Activated naive CD8-positive, alpha-beta T cell treated with anti-CD3 and anti-CD28 coated beads, Interleukin-2, amount 50 U/mL, for 24 hours (primary cell): ENCODE measurements at places on chromosomes 2 and 18.

DNA sequence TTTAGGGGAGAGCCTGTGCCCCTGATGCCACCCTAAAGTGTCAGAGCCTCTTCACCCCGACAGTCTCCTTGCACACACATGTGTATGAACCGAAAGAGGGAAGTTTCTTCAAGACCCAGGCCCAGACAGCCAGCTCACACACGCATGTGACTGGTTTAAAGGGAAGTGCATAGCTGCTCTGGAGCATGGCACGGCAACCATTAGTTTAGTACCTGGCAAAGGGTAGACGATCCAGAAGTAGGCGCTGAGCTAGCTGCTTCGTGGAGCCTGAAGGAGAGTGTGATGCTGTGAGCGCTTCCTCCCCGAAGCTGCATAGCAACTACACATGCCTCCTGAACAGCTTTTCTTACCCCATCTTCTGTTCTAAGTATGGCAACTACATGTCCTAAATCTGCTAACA lies 91.7 kb downstream of the ZCCHC2 start:
- no peak for DNase-seq

GRCh38 chr18:32804134-32804888 lies 31.5 kb upstream of the KLHL14 start:
- no peak for DNase-seq

- no peak for DNase-seq
Observed at GRCh38 chr2:157443090-157443489, 799 bp downstream of the CYTIP start.

GRCh38 chr2:8619071-8619470 lies 62.8 kb upstream of the ID2 start:
- DNase-seq, result no peak

DNA sequence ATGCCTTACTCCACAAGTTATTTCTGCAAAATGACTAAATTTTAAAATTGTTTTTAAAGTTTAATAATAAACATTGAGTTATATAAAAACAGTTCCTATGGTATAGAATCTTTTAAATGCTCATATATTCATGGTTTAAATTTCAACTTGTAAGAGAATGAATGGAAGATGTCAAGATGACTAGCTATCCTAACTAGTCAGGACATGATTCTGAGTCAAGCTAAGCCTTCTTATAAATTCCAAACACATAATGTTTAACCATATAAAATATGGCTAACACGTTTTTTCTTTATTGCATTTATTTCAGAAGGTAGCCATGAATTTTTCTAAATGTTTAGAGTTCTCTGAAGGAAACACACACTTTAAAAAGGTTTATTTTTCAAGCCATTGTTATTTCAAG lies 320.4 kb downstream of the CBLN2 start:
- DNase-seq, result no peak

DNA sequence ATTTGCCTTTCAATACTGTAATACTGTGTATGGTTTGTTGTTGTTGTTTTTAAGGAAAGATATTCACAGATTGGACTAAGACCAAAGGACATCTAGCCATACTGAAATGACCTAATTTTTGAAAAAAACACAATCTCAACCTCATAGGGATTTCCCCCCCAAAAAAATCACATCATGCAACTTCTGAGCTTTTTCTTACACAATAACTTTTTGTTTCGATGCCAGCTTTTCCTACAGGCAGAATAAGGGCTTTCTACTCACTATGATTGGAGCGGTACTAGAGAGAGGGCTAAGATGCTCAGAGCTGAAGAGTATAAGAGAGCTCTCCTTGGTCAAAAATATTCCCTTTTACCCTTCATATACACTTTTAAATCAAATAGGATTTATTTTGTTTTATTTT lies 32.4 kb upstream of the SLC3A1 start:
- no peak for DNase-seq

DNA sequence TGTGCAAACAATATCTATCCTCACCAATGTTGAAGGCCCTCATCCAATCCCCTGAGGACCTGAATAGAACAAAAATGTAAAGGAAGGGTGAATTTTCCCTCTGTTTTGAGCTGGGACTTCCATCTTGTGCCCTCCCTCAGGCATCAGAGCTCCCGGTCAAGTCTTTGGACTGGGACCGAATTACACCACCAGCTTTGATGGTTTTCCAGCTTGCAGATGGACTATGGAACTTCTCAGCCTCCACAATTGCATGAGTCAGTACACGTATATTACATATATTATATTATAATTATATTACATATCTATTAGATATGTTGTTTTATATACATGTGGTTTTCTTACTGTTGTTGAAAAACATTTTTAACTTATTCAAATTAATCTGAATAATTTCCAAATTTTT lies 496.4 kb downstream of the CMPK2 start:
- no peak for DNase-seq

GRCh38 chr2:201768918-201769317 lies 11.8 kb downstream of the ALS2 start:
- no peak for DNase-seq

- DNase-seq, result no peak
Observed at GRCh38 chr2:30509716-30510115, 62.7 kb downstream of the LCLAT1 start.

DNA sequence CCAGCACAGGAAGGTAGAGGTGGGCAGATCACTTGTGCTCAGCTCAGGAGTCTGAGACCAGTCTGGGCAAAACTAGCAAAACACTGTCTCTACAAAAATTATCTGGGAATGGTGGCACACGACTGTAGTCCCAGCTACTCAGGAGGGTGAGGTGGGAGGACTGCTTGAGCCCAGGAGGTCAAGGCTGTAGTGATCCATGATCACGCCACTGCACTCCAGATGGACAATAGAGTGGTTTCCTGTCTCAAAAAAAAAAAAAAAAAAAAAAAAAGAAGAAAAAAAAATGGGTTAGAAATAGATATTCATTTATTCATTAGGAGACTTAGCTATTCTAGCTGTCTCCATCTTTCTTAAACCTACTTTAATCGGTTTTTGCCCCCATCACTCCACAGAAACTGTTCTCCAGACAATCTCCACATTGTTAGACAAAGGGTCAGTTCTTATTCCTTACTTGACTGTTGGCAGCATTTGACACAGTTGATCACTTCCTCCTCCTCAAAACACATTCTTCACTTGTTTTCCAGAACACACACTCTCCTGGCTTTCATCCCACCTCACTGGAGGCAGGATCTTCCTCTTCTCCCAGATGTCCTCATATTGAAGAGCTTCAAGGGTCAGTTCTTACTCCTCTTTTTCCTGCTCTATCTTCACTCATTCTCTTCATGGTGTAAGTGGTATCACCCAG lies 103.1 kb downstream of the DTNB start:
- no peak for DNase-seq

DNA sequence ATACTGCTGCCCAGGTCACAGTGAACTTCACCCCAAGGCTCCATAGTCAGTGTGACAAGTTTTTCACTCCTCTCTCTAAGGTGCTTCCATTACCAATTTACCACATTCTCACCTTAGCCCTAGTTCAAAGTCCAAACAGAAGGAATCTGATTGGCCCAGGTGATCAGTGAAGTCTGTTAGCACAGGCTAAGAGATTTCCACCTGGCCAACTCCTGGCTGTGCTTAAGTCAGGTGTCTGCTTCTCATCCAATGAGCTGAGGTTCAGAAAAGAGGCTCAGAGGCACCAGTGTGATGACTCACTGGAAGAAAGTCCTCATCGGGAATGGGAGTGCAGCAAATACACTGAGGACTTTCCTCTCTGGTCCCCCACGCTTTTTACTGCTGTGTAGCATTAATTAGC lies 164.4 kb upstream of the MGAT5 start:
- DNase-seq, result no peak

DNA sequence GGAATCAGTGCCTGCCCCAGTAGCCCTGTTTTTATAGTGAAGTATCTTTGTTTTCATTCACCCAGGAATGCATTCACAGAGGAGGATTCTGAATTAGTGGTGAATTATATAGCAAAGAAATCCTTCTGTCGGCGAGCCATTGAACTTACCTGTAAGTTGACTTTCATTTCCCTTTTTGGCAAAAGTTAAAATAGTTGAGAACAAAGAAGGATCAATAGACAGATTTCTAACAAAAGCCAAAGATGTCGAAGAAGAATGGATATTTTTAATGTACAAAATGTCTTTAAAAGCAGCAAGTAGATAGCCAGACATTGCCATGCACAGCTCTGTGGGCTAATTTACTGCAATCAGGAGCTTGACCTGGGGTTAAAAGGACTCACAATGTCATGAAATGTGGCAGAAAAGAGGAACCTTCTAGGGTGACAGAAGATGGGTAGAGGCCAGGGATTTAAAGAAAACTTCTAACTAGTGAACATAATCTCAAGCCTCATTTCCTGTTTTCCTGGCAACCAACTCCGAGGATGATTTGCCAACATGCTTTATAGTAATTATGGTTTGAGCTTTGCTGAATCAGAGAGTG lies 53.8 kb upstream of the TMEM87B start:
- no peak for DNase-seq
